Left lung (tissue), 14 donors: ENCODE measurements at places on chromosomes 12 and 14.

DNA sequence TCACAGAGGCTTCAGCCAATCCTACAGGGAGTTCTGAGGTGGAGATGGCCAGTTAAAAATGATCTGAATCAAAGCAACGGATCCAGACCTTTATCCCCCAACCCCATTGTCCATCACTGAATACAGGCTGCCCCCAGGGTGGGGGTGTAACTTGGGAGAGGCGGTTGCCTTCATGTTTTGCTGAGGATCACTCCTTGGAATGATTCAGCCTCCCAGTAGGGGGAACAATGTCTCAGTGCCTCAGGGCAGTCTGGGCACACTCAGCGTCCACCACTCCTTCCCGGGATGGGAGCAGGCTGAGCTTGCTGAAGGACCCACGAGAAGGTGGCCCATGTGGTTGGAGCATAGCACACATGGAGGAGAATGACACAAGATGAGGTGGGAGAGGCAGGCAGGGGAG lies 60.2 kb downstream of the RFX4 start:
- DNase-seq, result no peak

DNA sequence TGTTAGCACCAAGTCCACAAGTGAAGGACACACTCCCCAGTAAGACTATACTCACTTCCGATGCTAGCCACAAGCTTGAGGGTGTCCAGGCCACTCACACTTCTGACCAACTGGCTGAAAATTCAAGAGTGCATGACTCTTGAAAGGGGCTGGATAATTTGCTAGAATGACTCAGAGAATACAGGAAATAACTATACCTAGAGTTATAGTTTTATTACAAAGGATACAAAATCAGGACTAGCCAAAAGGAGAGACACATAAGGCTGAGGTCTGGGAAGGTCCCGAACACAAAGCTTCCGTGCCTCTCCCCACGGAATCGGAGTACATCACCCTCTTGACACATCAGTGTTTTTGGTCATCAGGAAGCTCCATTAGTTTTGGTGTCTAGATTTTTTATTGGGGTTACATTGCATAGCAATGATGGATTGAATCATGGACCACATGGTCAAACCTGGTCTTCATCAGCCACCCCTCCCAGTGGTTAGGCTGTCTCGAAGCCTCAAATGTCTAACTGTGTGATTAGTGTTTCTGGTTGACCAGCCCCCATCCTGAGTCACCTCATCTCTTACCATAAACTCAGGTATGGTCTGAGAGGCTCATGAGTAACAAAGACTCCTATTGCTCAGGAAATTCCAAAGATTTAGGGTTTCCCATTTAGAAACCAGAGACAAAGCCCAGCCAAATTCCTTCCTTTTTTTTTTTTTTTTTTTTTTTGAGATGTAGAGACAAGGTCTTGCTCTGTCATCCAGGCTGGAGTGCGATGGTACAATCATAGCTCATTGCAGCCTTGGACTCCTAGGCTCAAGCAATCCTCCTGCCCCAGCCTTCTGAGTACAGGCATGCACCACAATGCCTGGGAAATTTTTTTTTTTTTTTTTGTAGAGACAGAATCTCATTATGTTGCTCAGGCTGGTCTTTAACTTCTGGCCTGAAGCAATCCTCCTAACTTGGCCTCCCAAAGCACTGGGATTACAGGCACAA lies 472.0 kb upstream of the TBX3 start:
- DNase-seq, result no peak

DNA sequence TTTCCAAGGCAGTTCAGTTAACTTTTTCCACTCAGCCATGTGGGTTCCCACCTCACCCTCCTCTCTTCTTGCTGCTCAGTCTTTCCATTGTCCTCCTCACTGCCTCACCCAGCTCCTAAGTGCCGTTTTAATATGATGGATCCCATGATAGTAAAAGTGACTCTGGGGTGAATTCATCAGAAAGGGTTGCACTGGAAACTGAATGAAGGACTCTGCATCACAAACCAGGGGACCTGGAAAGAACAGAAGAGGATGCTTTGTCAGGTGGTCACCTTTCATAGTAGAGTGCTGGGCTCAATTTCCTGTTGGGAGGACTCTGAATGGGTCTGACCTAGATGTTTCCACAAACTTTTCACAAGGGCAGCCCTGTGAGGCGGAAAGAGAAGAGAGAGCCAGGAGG lies 67.8 kb upstream of the SLC8A3 start:
- no peak for DNase-seq

DNA sequence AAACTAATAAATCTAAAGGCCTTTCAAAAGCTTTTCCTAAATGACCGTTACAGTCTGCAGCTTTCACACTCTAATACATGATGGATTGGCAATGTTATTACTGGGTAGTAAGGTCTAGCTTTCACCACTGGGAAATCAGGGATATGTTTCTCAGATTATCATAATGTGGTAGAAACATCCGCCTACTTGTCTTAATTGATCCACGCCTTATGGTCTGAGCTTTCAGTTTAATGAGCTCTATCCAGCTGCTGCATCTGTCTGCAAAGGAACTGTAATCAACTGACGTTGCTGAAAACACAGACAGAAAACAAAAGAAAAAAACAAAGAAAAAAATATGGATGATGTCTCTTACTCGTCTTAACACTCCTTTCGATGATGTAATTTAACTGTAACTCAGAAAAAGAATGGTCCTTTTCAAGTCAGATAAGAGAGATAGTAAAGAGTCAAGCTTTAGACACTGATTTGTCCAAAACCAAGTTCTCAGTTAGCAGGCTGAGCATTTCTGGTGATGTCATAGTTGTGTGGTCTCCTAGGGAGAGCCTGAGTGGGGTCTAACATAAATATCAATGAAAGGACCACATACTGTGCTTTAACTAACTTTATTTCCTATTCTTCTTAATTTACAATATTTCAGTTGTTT lies 85.9 kb downstream of the C2CD5 start:
- no peak for DNase-seq

- no peak for DNase-seq
Measured at GRCh38 chr14:39023939-39024871, 78.8 kb downstream of the SEC23A start.

GRCh38 chr12:92389466-92389865 lies 243.8 kb upstream of the BTG1 start:
- DNase-seq, result no peak

GRCh38 chr12:116672842-116673516 lies 64.9 kb downstream of the SPRING1 start:
- DNase-seq, result no peak

DNA sequence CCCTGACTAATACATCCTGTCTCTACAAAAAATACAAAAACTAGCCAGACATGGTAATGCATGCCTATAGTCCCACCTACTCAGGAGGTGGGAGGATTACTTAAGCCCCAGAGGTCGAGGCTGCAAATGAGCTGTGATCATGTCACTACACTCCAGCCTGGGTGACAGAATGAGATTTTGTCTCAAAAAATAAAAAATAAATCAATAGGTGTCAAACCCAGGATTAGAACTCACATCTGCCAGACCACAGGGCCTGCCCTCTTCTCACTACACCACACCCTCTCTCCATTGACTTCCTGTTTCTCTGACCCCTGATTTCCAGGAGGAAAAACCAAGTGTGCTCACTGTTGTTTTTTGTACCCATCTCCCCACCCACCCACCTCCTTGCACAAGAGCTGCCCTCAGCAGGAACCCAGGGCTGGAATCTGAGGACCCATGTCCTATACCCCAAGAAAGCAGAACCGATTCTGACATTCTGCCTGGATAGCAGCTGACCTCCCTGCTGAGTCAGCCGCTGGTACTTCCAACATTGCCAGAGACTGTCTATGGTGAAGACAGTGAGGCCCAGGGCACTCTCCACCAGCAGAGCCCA lies 6.2 kb downstream of the CMKLR1 start:
- no peak for DNase-seq

DNA sequence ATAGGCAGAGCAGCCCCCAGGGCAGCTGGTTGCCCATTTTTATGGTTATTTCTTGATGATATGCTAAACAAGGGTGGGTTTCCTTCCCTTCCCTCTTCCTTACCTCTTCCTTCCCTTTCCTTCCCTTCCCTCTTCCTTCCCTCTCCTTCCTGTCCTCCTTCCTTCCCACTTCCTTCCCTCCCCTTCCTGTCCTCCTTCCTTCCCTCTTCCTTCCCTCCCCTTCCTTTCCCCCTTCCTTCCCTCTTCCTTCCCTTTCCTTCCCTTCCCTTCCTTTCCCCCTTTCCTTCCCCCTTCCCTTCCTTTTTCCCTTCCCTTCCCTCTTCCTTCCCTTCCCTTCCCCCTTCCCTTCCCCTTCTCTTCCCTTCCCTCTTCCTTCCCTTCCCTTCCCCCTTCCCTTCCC lies 87.7 kb downstream of the MAP1LC3B2 start:
- DNase-seq, result no peak

GRCh38 chr12:93741659-93742109 lies 64.5 kb downstream of the CRADD start:
- no peak for DNase-seq

DNA sequence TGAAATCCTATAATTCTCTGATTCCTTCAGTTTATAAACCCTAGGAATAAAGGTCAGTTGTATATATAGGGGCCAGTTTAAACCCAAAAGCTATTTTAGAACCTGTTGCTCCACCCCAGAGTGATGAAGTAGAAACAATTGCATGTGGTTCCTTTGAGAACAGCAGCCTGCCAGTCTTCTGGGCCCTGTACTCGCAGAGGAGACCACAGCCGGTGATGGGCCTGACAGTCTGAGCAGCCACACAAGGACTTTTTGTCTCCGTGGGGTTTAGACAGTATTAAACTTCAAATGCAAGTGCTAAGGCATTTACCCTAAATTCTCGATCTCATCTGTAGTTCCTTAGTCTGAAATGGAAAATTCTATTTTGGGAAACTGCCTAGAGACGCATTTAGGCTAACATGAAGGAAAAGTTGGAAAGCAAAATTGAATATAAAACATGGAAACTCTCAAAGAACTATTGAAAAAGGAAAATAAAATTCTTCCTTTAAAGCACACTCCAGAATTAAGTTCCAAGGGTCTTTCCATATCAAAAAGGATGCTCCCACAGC lies 80.6 kb downstream of the PRICKLE1 start:
- no peak for DNase-seq

DNA sequence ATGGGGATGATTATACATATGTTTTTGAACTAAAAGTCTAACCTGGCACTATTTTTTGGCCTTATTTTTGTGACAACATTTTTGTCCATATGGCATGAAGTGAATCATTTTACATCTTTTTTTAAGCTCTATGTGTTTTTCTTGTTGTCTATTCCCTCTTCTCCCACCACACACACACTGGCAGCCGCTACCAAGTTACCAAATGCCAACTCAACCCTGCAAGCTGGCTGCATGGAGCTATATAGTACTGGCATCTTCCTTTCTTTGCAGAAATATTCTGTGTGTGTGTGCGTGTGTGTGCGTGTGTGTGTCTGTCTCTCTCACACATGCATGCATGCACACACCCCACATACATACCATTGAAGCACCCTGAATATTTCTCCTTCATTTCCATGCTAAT lies 278.9 kb upstream of the SOX5 start:
- no peak for DNase-seq

GRCh38 chr14:94161981-94162380 lies 12.1 kb upstream of the PPP4R4 start:
- DNase-seq, result no peak

- DNase-seq, result no peak
Measured at GRCh38 chr12:52175371-52176350, 16.2 kb downstream of the KRT80 start.

GRCh38 chr12:85550924-85551323 lies 270.9 kb downstream of the ALX1 start:
- DNase-seq, result no peak

GRCh38 chr14:35229084-35229791 lies 62.9 kb upstream of the PSMA6 start:
- DNase-seq, result no peak

- no peak for DNase-seq
Measured at GRCh38 chr14:58572473-58572853, 65.3 kb upstream of the DACT1 start.

- DNase-seq, result no peak
Measured at GRCh38 chr12:47813511-47814196, 6.0 kb downstream of the HDAC7 start.

DNA sequence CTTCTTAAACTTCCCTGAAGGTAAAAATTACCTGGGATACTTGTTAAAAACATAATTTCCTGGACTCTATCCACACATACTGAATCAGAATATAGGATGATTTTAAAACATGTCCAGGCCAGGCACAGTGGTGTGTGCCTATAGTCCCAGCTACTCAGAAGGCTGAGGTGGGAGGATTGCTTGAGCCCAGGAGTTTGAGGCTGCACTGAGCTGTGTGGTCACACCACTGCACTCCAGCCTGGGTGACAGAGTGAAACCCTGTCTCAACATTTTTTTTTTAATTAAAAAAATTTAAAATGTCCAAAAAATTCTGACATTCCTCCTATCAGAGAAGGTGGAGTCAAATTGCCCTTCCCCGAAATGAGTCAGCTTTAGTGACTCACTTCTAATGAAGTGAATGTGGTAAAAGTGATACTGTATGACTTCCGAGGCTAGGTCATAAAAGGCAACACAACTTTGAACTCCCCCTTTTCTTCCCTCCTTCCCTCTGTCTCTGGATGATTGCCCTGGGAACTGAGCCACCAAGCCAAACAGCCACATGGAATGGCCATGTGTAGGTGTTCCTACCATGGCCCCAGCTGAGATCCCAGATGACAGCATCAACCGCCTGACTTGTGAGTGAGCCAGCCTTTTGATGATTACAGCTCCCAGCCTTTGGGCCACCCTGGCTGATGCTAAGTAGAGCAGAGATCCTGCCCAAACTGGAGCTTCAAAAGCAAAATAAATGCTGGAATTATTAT lies 36.3 kb downstream of the LIMA1 start:
- DNase-seq, result no peak

DNA sequence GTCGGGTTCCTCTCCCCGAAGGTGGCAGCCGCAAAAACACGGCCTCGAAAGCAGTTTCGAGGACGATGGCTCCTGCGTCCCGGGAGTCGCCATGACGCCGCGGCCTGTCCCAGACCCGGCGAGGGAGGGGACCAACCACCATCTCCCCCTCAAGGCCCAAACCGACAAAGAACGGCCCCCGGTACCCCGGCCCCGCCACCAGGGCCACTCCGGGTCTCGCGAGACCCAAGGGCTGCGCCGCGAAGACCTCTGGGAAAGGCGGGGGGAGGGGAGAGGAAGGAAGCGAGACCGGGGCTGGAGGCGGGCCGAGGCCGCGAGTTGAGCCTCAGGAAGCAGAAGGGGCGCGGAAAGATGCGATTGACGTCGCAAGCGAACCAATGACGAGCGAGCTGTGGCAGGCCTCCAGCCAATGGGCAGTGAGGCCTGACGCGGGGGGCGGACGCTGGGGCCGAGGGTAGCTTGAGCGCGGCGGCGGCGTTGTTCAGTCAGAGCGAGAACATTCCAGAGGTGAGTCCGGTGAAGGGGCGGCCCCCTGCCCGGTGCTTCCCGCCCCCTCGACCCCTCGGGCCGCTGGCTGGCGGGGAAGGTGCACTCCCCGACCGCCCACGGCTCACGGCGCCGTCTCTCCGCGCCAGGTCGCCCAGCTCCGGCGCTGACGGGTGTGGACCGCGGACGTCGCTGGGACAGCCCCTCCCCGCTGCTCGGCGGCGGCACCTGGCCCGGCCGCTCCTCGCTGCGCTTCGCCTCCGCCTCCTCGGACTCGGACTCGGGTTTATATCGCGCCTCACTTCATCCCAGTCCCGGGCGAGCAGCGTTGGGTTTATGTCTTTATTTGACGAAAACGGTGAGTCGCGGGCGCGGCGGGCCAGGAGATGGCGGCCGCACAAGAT lies at the start of gene EIF5:
Gene EIF5 (plus strand): TSS at position 484 of the 890 bp plus-strand sequence. CDS start 1,624 bp downstream, outside the sequence.
- peak; percentile 99 for DNase-seq

- no peak for DNase-seq
Measured at GRCh38 chr14:102965282-102965681, 42.8 kb downstream of the AMN start.

- DNase-seq, result peak; percentile 66
Measured at GRCh38 chr12:80862531-80862930, 75.2 kb downstream of the LIN7A start.
